GM04504 (cell line): ENCODE measurements at places on chromosomes 11 and 22.

GRCh38 chr11:114377612-114378267 is 22.6 kb downstream of the C11orf71 start:
- DNase-seq, result peak; percentile 93

- no peak for DNase-seq
Measured at GRCh38 chr22:45420539-45420938, 7.0 kb downstream of the RIBC2 start.

DNA sequence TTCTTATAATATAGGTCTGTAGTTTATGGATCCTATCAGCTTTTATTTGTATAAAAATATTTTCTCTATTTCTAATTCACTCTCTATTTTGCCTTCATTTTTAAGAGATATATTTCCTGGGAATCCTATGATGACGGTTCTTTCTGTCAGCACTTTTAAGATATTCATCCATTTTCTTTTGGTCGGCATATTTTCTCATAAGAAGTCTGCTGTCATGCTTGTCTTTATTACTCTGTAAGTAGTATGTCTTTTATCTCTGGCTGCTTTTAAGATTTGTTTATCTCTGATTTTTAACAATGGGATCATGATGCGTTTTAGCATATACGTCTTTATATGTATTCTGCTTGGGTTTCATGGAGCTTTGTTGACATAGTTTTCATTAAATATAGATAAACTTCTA is 175.5 kb downstream of the SNX19 start:
- DNase-seq, result no peak

DNA sequence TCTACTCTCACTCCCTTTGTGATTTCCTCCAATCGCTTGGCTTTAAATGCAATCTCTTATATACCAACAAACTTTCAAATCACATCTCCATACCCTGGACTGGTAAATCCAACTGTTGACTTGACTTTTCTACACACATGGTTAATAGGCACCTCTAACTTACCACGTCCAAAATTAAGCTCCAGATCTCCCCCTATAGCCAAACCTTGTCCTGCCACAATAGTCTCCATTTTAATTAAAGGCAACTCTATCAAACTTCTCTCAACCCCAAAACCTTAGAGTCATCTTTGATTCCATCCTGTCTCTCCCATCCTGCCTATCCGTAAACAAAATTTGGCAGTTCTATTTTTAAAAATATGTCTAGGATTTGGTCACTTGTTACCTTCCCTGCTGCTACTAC is 141.8 kb upstream of the DDI1 start:
- DNase-seq, result no peak

GRCh38 chr11:7775689-7776088 is 21.1 kb downstream of the OR5P2 start:
- no peak for DNase-seq
